ENCODE measurements at places on chromosomes 7 and 10. TPM values are rescaled to one million over a fixed set of nuclear protein-coding genes. Genes with fewer than 3 reads are reported as not detected.

GRCh38 chr7:117077658-117078057 lies 124.4 kb downstream of the ST7 start:
- H3K36me3 ChIP-seq, result no peaks in the 10 kb centered on the region
- peaks cover 27% of the 10 kb centered on the region for H3K4me1 ChIP-seq
- DNase-seq, result no peak
- no peak overlapping the region for H3K27ac ChIP-seq
- no peak overlapping the region for H3K4me3 ChIP-seq

The VSIR gene
- 17.4 TPM for total RNA-seq

- H3K36me3 ChIP-seq, result no peaks in the 10 kb centered on the region
- no peaks in the 10 kb centered on the region for H3K4me1 ChIP-seq
- DNase-seq, result peak; percentile 38
- H3K4me3 ChIP-seq, result peak overlapping the region; percentile 79
- peak overlapping the region; percentile 53 for H3K27ac ChIP-seq
Observed at GRCh38 chr7:95772771-95773581, 622 bp downstream of the DYNC1I1 start.

The LRRC61 gene
- 1.9 TPM for total RNA-seq

DNA sequence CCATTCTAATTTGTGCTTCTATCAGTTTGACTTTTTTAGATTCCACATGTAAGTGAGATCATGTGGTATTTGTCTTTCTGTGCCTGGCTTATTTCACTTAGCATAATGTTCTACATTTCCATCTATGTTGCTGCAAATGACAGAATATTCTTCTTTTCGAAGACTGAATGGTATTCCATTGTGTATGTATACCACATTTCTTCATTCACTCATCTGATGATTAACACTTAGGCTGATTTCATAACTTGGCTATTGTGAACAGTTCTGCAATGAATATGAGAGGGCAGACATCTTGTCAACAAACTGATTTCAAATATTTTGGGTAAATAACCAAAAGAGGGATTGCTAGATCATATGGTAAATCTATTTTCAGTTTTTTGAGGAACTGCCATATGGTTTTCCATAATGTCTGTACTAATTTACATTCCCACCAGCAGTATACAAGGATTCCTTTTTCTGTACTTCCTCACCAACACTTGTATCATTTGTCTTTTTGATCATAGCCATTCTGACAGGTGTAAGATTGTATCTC lies 52.9 kb downstream of the ZNF22 start:
- no peak overlapping the region for H3K4me3 ChIP-seq
- H3K27ac ChIP-seq, result no peak overlapping the region
- no peak for DNase-seq
- H3K27me3 ChIP-seq, result no peaks in the 10 kb centered on the region
- no peaks in the 10 kb centered on the region for H3K36me3 ChIP-seq
- no peaks in the 10 kb centered on the region for H3K4me1 ChIP-seq

DNA sequence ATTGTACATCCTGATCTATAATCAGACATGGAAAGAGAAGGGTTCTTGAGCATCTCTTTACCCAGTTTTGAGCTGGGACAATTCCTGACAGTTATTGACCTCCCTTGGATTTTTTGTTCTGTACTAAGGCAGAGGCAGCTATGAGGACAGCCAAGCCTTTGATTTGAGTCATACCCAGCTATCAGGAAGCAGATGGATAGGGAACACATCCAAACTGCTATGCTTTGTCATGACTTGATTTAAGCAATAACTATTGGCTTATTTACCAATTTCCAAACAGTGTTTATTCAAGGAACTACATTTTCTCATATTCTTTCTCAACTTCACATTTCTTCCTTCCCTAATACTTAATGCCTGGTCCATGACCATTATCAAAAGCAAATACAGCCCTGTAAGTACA lies 396.4 kb upstream of the STEAP1 start:
- H3K27ac ChIP-seq, result no peak overlapping the region
- H3K36me3 ChIP-seq, result no peaks in the 10 kb centered on the region
- H3K4me1 ChIP-seq, result no peaks in the 10 kb centered on the region
- H3K4me3 ChIP-seq, result no peak overlapping the region

DNA sequence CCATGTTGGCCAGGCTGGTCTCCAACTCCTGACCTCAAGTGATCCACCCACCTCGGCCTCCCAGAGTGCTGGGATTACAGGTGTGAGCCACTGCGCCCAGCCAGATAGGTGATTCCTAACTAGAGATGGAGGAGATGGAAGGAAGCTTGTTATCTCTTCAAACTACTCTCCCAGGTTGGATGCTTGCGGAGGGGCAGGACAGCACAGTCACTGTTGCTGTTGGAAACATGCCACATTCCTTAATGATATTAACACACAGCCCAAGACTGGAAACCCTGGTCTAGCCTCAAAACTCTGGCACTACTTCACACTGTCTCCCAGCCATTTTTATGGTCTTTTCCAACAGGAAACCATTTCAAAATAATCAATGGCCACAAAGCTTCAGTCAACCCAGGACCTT lies 468.8 kb upstream of the NRP1 start:
- no peaks in the 10 kb centered on the region for H3K27me3 ChIP-seq
- H3K4me3 ChIP-seq, result no peak overlapping the region
- no peaks in the 10 kb centered on the region for H3K36me3 ChIP-seq
- no peak for DNase-seq

GRCh38 chr10:16352146-16352545 lies 84.7 kb upstream of the PTER start:
- H3K36me3 ChIP-seq, result no peaks in the 10 kb centered on the region
- no peak overlapping the region for H3K27ac ChIP-seq
- no peaks in the 10 kb centered on the region for H3K27me3 ChIP-seq

DNA sequence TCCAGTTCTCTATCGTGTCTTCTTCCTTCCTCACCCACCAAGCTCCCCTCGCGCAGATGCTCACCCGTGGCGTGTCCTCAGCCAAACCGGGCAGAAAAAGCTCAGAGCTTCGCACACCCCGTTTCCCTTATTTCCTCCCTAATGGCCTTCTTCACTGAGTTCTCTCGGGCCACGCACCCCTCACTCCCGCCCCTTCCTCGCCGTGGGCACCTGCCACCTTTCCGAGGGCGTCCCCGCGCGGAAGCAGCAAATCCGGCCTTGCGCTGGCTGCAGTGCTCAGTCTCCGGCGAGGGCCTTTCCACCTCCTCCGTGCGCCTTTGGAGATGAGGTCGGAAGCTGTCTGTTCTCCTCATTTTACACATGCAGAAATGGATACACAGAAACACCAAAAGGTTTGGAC lies 12.4 kb upstream of the CALML3 start:
- H3K27me3 ChIP-seq, result no peaks in the 10 kb centered on the region
- DNase-seq, result no peak
- no peak overlapping the region for H3K27ac ChIP-seq
- H3K4me3 ChIP-seq, result no peak overlapping the region
- no peaks in the 10 kb centered on the region for H3K36me3 ChIP-seq
- no peaks in the 10 kb centered on the region for H3K4me1 ChIP-seq

GRCh38 chr7:111985798-111986197 lies 220.4 kb downstream of the DOCK4 start:
- no peaks in the 10 kb centered on the region for H3K36me3 ChIP-seq
- no peak for DNase-seq
- H3K27me3 ChIP-seq, result no peaks in the 10 kb centered on the region
- no peak overlapping the region for H3K4me3 ChIP-seq

The GJD4 gene
- total RNA-seq, result not detected

- H3K36me3 ChIP-seq, result no peaks in the 10 kb centered on the region
- DNase-seq, result no peak
- H3K27ac ChIP-seq, result no peak overlapping the region
- H3K4me1 ChIP-seq, result no peaks in the 10 kb centered on the region
- H3K27me3 ChIP-seq, result no peaks in the 10 kb centered on the region
Observed at GRCh38 chr10:98915911-98916310, 319.7 kb downstream of the HPSE2 start.

- peaks cover 45% of the 10 kb centered on the region for H3K4me1 ChIP-seq
- peak overlapping the region; percentile 12 for H3K27ac ChIP-seq
- no peak overlapping the region for H3K4me3 ChIP-seq
- peak; percentile 39 for DNase-seq
- no peaks in the 10 kb centered on the region for H3K27me3 ChIP-seq
Observed at GRCh38 chr7:117155694-117156093, 167.2 kb downstream of the WNT2 start.

DNA sequence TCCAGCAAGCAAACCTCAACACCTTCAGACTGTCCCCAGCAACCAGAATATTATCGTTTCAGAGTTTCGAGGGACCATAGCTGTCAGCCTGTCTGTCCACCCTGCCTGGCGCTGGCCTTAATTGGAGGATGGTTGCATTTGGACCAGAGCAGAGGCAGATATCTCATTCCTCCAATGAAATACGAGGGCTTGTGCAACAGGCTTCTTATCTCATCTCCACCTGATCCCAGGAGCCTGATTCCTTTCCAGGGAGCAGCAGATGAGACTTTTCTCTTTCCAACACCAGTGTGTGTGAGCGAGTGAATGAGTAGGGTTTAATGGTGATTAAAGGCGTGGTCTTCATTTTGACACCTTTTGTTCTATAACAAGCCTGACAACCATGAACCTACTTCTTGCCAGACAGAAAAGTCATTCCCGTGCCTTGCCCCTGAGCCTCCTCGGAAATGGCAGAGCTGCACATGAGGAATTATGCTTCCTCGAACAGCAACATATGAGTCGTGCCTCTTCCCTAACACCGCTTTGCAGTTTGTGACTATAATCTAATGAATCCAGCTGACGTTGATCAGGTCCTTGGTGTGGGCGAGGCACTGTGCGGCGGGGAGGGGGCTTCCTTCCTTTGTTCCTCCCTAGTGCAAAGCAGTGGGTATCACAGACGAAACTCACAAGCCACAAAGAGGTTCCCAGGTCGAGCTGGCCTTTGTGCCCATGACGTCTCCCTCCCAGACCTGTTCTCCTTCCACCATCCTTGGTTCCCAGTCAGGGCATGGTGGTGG lies 147.4 kb downstream of the CUX1 start:
- H3K27me3 ChIP-seq, result no peaks in the 10 kb centered on the region
- peak overlapping the region; percentile 57 for H3K27ac ChIP-seq
- peaks cover 31% of the 10 kb centered on the region for H3K4me1 ChIP-seq
- H3K4me3 ChIP-seq, result no peak overlapping the region
- H3K36me3 ChIP-seq, result no peaks in the 10 kb centered on the region
- peak; percentile 23 for DNase-seq

GRCh38 chr10:68032113-68032512 lies 43.0 kb downstream of the HERC4 start:
- no peak overlapping the region for H3K4me3 ChIP-seq
- no peaks in the 10 kb centered on the region for H3K27me3 ChIP-seq
- peaks cover 51% of the 10 kb centered on the region for H3K36me3 ChIP-seq
- no peak overlapping the region for H3K27ac ChIP-seq

GRCh38 chr10:81848514-81848913 lies 26.5 kb upstream of the NRG3 start:
- DNase-seq, result no peak
- no peak overlapping the region for H3K27ac ChIP-seq
- H3K36me3 ChIP-seq, result no peaks in the 10 kb centered on the region
- no peaks in the 10 kb centered on the region for H3K27me3 ChIP-seq

The PTPRN2 gene
- total RNA-seq, result 0.66 TPM

DNA sequence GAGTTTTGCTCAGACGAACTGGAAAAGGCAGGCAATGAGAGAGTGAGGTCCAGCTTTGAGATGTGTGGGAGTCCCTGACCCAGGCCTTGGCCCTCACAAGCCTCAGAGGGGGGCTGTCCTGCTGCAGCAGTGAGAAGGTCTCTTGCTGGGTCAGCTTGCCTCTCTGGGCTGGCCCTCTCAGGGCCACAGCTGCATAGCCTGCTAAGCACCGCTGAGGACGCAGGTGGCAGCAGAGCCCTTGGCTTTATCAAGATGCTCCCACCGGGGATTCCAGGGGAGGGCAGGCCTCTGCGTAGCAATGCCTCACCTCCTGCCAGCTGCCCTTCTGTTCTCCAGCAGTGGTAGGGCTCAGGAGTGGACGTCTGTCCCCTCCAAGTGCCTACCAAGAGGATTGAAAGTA lies 128.7 kb downstream of the COBL start:
- peaks cover 12% of the 10 kb centered on the region for H3K4me1 ChIP-seq
- H3K36me3 ChIP-seq, result no peaks in the 10 kb centered on the region
- H3K27me3 ChIP-seq, result no peaks in the 10 kb centered on the region
- no peak overlapping the region for H3K4me3 ChIP-seq
- peak overlapping the region; percentile 41 for H3K27ac ChIP-seq
- DNase-seq, result peak; percentile 63

DNA sequence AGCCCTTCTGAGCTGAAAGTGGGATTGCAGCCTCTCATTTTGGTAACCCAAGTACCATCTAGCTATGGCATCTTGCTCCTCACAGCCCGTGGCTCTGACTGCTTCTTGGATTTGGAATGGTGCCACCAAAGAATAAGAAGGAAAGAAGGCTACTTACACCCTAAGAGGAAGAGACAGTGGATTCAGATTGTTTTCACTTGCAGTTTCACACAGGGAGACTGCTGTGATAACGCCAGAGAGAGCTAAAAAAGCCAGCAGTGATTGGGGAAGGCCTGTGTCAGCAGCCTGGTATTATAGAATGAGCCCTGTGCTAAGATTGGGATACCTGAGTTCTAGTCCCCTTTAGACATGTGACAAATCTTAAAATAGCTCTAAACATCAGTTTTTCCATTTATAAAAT lies 3.6 kb upstream of the LRRC4 start:
- H3K36me3 ChIP-seq, result no peaks in the 10 kb centered on the region
- no peak overlapping the region for H3K27ac ChIP-seq
- no peaks in the 10 kb centered on the region for H3K27me3 ChIP-seq
- H3K4me1 ChIP-seq, result peaks cover 3% of the 10 kb centered on the region
- no peak overlapping the region for H3K4me3 ChIP-seq
- no peak for DNase-seq

- no peak overlapping the region for H3K4me3 ChIP-seq
- no peaks in the 10 kb centered on the region for H3K27me3 ChIP-seq
- no peak overlapping the region for H3K27ac ChIP-seq
- no peaks in the 10 kb centered on the region for H3K36me3 ChIP-seq
Observed at GRCh38 chr7:149708026-149708425, 65.4 kb downstream of the ZNF467 start.

The CYP3A4 gene
- total RNA-seq, result 107 TPM
